ENCODE measurements at places on chromosomes 12 and 14. TPM values are rescaled to one million over a fixed set of nuclear protein-coding genes. Genes with fewer than 3 reads are reported as not detected.

DNA sequence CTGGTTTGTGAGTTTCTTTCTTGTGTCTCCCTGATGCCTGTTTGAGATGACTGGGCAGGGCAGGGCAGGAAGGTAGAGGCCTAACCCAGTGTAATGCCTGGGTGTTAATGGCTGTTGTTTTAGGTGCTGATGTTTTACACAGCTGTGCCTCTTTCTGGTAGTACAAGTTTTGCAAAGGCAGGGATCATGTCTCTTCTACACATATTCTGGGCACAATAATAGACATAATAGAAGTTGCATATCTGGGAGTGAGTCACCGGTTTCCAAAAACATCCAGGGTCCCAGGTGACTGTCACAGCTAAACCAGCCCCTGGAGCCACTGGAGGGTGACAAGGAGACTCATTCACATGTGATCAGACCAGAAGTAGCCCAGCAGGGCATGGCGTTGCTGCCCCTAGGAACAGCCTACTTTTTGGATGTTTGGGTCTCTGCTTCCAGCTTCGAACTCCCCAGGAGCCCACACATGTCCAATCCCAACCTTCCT lies 18.1 kb downstream of the TPCN1 start:
- DNase-seq = no peak

OVCH1 gene
- total RNA-seq = not detected

DNA sequence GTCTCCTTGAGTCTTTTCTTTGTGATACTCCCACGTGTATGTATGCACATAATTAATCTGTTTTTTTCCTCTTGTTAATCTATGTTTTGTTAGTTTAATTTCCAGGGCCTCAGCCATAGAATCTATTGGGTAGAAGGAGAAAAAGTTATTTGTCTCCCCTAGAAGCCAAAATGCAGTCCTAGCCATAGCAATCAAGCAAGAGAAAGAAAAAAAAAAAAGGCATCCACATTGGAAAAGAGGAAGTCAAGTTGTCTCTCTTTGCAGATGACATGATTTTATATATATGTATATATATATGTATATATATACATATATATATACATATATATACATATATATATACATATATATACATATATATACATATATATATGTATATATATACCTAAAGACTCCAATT lies 25.4 kb upstream of the ETV6 start:
- no peak for DNase-seq

EIF2S3B gene
- 0.50 TPM for total RNA-seq

DNA sequence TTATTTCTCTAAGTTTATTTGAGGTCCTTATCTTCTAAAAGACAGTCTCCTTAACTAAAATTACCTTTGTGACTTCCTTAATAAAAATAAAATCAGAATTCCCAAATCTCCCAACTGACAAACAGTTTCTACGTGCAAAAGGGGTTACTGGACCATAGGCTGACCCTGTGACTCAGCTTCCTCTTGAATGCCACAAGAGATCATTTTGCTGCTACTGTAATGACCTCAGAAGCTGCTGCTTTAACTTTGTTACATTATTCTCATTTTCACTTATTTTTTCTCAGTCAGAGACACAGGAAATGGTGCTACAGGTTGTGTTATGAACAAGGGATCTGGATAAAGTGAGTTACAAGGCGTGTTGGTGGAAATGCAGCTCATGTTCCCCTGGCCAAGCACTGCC lies 132.2 kb upstream of the TMTC2 start:
- no peak for DNase-seq

SIRT4 gene
- total RNA-seq = 6.2 TPM

COPZ1 gene
- 125 TPM for total RNA-seq

DNA sequence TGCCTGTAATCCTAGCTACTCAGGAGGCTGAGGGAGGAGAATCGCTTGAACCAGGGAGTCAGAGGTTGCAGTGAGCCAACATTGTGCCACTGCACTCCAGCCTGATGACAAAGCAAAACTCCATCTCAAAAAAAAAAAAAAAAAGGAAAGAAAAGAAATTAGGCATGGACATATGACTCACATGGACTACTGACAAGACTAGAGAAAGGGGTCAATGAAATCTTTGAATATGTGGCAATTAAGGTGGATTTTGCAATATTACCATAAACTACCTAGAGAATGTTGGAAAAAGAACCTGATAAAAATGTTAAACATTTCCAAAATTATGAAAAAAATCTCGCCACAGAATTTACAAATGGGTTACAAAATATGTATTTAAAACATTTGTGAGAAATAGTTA lies 873.6 kb downstream of the C12orf50 start:
- DNase-seq = no peak

LRFN5 gene
- 0.70 TPM for total RNA-seq

ARID4A gene
- 22.8 TPM for total RNA-seq

LAG3 gene
- not detected for total RNA-seq

L2HGDH gene
- 10.1 TPM for total RNA-seq

DNA sequence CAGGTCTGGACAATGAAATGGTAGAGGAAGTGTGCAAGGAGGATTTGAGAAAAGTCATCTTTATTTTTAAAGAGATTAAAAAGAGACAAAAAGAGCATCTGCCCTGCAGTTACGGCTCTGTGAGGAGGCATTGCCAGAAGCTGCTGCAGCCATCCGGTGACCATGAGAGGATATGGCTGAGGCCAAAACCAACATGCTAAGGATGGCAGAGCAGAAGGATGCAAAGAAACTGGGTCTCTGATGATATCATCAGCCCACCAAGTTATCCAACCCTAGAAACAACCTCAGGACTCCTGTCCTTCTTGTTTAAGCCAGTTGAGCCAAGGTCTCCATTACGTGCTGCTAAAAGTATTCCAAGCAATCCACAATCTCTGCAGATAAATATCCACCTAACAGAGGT lies 48.0 kb upstream of the CCND2 start:
- no peak for DNase-seq

DNA sequence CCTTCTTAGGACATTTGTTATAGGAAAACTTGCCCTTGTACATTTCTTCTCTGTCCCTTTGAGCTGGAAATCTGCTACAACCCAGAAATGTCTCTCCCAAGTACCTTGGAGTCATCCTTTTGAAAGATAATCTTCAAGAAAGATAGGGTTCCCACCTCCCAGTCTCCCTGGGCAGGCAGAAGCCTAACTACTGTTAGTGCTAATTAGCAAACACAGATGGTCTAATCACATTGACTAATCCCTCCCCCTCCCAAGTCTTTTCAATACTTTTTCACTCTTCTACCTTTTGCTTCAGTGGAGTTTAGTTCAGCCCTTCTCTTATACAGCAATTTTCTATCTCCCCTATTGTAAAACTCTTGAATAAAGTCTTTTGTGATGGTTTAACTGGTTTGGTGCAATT lies 129.8 kb upstream of the PPFIA2 start:
- DNase-seq = no peak

All from heart left ventricle (tissue), 16 donors.